ENCODE measurements at places on chromosomes 12 and 14. TPM values are rescaled to one million over a fixed set of nuclear protein-coding genes. Genes with fewer than 3 reads are reported as not detected.

The KRAS gene
- polyA plus RNA-seq = 37.3 TPM

The PLEKHH1 gene
- 110 TPM for polyA plus RNA-seq

The HOXC4 gene
- 14.0 TPM for polyA plus RNA-seq

The CCDC63 gene
- not detected for polyA plus RNA-seq

The P2RX2 gene
- 24.1 TPM for polyA plus RNA-seq

The CD27 gene
- polyA plus RNA-seq = 1.6 TPM

The XPOT gene
- 27.6 TPM for polyA plus RNA-seq

The TMEM119 gene
- polyA plus RNA-seq = 14.6 TPM

The IFI27 gene
- polyA plus RNA-seq = 12.9 TPM

The PLEKHG3 gene
- 56.1 TPM for polyA plus RNA-seq

The SERPINA10 gene
- 0.90 TPM for polyA plus RNA-seq

The LMO3 gene
- polyA plus RNA-seq = 1.8 TPM

The MANSC1 gene
- 30.1 TPM for polyA plus RNA-seq

The CLEC2A gene
- polyA plus RNA-seq = not detected

The FAR2 gene
- polyA plus RNA-seq = 18.1 TPM
